Thymus (tissue), 14 donors: ENCODE measurements at places on chromosomes 12 and 14.

DNA sequence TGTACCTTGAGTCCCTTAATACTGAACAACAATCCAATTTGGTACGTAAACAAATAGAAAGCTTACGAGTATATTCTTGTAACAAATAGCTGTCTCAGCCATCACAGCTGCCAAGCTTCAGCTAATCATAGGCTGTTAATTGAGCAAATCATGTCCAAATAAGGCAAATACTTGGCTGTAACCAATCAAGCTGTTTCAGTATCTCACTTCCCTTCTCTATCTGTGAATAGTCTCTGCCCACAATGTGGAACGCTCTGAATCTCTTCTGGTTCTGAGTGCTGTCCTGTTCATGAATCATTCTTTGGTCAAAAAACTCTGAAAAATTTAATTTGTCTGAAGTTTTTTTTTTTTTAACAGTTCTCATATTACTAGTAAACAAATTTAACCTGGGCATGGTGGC lies 5.8 kb upstream of the NEMF start:
- DNase-seq: no peak

- DNase-seq: no peak
Observed at GRCh38 chr14:92122351-92122677, 545 bp downstream of the CPSF2 start.

DNA sequence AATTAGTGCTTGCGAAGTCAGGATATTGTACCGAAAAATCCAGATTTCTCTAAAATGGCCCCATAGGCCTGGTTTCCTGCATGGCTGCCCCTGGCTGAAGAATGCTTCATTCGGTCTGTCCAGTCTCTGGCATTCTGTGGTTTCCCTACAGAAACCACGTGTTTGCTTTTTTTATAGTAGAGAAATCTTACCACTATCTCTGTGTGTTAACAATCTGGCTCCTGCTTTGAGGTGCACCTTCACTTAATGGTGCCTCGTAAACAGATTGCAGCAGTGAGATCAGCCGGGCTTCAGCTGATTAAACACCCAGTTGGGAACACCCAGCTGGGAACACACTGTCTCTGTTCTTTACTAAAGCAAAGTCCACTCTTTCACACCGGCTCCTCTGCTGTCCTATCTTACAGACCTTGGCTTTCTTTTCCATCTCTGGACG lies 6.7 kb upstream of the DNAAF2 start:
- no peak for DNase-seq

DNA sequence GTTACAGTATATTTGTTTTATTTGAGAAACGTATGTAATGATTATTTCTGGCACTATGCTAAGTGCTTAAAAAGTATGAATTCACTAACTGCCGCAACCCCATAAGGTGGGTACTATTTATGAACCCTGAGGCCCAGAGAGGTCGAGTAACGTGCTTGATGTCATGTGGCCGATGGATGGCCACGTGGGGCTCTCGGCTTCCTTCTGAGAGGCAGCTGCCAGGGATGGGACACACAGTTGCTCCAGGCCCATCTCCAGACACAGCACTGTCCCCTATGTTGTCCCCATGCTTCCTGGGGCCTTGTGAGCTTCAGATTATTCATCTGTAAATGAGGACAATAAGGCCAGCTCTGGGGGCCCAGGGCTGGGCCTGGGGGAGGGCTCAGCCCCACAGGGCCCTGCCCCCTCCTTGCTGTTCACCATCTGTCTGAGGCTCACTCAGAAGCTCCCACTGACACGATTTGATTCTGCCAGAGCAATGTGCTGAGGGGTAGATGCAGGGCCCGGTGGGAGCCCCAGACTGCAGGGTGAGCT lies 115.0 kb downstream of the CALM1 start:
- no peak for DNase-seq

GRCh38 chr14:101196795-101197590 lies 293.5 kb upstream of the RTL1 start:
- DNase-seq: no peak

- DNase-seq: no peak
Observed at GRCh38 chr14:65880507-65880906, 468.0 kb downstream of the FUT8 start.

DNA sequence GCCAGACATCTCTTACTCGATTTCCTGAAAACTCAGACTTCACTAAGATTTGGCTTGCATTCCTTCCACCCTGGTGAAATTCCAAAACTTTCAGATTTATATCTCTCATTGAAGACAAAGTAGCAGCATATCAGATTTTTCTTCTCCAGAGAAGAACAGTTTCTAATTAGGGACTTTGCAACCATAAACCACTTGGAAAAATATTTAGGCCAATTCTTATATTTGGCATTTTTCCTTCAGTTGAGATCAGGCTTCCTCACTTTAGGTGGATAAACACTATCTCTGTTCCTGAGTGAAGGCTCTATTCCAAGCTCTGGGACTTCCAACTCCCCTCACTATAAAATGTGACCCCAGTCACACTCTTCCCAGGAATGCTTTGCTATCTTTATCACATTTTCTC lies 1434.3 kb upstream of the FLRT2 start:
- DNase-seq: no peak

GRCh38 chr14:70392676-70393075 lies 24.2 kb downstream of the SYNJ2BP start:
- DNase-seq: no peak

DNA sequence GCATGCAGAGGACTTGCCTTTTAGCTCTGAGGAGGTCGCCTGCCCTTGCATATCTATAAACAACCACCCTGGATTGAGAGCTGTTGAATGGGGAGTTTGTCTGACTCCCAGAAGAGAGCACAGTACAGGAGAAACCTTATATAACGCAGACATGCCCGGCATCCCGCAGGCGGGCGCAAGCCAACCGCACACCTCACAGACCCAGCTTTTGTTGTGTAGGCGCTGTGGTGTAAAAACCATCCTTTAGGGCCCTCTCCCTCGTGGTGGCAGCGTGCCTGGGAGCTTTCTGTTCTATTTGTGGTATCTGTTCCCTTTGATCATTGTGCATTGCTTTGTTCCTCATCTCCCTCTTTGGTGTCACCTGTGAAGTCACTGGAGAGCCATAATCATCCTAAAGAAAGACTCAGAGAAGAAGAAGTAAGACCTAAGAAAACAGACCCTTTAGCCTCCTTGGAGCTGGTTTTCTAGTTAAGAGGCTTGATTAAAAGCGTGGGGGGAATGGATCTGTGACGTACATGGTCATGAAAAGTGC lies 77.7 kb downstream of the ETV6 start:
- peak; percentile 68 for DNase-seq

GRCh38 chr12:99066726-99067125 lies 421.6 kb downstream of the APAF1 start:
- DNase-seq: no peak

DNA sequence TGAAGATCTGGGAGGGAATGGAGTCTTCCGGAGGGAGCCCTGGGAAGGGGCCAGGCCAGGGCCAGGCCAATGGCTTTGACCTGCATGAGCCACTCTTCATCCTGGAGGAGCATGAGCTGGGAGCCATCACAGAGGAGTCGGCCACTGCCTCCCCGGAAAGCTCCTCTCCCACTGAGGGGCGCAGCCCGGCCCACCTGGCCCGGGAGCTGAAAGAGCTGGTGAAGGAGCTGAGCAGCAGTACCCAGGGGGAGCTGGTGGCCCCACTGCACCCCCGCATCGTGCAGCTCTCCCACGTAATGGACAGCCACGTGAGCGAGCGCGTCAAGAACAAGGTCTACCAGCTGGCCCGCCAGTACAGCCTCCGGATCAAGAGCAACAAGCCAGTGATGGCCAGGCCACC lies 37.7 kb downstream of the PLEKHG3 start:
- DNase-seq: no peak

DNA sequence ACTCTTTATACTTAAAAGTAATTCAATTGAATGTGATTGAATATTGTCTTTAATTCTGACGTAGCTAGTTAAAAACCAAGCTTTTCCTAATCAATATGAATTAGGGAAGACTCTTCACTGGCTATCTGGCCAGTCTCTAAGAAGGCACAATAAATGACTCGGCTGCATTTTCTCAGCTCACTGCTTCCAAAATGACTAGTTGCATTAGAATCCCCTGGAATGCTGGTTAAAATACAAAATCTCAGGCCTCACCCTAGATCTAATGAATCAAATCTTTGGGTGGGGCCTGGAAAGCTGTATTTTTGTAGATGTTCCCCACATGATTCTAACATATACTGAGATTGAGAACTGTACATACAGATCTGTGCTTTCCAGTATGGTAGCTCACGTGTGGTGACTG lies 242.1 kb downstream of the CHST11 start:
- no peak for DNase-seq
